Activated CD8-positive, alpha-beta T cell treated with anti-CD3 and anti-CD28 coated beads, Interleukin-2, amount 10 ng/mL, durations not matched to agents 7 days and 5 days (primary cell): ENCODE measurements at places on chromosomes 12 and 14. TPM values are rescaled to one million over a fixed set of nuclear protein-coding genes. Genes with fewer than 3 reads are reported as not detected.

DNA sequence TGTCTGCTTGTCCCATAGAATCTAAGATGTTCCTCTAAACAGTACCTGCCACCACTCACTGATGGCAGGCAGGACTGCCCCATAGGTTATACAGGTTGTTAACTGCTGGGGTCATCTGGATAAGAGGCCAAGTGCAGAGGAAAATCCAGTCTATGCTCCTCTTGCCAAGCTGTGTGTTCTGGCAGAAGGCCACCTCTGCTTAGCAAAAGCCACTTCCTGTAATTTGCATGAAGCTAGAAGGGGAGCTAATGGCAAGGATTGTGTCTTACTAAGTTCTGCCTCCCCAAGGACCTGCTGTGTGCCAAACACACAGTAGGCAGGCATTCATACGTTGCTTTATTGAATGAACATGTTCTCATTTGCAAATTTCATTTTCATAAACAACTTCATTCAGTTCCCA lies 445.4 kb downstream of the BCL11B start:
- DNase-seq = no peak

DNA sequence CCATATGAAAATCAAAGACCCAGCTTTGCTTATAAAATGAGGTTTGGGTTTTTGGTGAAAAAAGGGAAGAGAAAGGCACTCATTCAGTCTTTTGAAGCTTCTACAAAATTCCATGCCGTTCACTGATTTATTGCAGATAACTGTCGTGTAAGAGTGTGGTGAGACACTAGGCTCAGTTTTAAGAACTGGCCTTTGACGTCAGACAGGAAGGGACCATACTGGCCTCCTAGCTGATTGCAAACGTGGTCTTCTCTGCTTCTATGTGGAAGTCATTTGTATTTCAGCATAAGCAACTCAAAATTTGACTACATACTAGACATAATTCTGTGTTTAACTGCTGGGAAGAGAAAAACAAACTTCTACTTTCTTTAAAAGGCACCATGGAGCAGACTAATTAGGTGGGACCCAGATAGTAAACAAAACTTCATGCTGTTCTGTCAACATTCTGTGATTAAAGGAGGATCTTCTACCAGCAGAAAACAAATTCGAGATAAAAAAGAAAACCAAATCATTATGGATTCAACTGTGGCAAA lies 168.7 kb downstream of the TTC7B start:
- DNase-seq = no peak

- DNase-seq = no peak
Observed at GRCh38 chr14:39946807-39947206, 514.6 kb upstream of the FBXO33 start.

The KIF26A gene
- 0.26 TPM for total RNA-seq

GRCh38 chr14:96424109-96424989 lies 32.4 kb downstream of the AK7 start:
- peak; percentile 32 for DNase-seq

GRCh38 chr12:67451206-67451605 lies 182.0 kb downstream of the CAND1 start:
- DNase-seq = no peak

GRCh38 chr14:29846339-29847055 lies 81.2 kb downstream of the PRKD1 start:
- no peak for DNase-seq

The TEX52 gene
- 0.40 TPM for total RNA-seq

The TMTC2 gene
- 1.3 TPM for total RNA-seq

- DNase-seq = no peak
Observed at GRCh38 chr12:130856088-130856487, 15.8 kb upstream of the RAN start.
